IMR-90 (cell line): ENCODE measurements at places on chromosomes 4 and X.

GRCh38 chrX:46686003-46686645, 72.8 kb downstream of the SLC9A7 start:
- no peak overlapping the region for H3K4me3 ChIP-seq
- peaks cover 4% of the 10 kb centered on the region; the same call in 1 of the 2 replicates for H3K27me3 ChIP-seq
- H3K4me1 ChIP-seq = peaks cover 5% of the 10 kb centered on the region; the same call in 1 of the 2 replicates
- DNase-seq = peak; percentile 41
- no peak overlapping the region for H3K27ac ChIP-seq

DNA sequence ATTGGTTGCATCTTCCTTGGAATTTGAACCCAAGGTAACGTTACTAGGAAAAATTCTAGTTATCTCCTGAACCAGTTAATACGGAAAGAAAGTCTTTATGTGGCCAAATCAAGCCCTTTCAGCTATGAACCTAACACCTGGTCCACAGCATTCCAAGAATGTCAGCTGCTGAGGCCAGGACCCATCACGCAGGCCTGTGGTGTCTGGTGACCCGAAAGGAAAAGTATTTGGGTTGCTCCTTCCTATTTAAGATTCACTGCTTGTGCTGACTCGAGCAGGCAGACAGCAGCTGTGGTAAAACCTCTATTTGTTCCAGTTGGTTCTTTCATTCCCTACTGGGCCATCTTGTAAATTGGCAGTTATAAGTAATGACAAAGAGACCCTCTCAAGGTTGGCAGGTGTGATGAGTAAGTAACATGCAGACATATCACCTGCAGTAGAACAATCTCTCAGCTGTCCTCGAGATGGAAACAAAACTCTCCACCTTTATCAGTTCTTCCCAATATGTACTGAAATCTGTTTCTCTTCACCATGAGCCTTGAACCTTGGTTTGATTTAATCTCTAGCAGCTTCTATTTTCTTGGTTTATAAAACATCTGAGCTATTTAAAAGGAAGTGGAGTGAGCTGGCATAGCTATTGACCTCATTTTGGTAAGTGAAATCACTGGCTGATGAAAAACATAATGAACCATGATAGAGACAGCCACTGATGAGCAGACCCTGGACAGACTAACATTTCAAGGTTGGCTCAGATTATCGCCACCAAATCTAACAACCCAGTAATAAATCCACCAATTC, 182.1 kb upstream of the SMIM31 start:
- no peaks in the 10 kb centered on the region for H3K36me3 ChIP-seq
- DNase-seq = no peak
- H3K4me1 ChIP-seq = no peaks in the 10 kb centered on the region
- no peaks in the 10 kb centered on the region for H3K27me3 ChIP-seq

DNA sequence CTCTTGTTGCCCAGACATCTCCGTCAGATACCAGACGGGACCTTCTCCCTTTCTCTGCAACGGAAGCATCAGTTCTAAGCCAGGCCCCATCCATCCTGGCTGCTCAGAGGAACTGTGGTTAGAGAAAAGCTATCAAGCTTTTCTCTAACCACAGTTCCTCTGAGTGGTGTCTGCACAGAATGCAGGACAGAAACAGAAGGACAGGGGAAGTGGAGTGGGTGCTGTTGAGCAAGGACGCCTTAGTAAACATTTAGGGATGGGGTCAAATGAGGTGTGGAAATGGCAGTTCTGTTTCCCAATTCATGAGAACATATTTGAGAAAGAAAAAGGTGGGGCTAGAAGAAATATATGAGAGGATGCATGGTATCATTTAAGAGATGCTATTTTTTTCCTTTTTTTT, 283.8 kb downstream of the CRLF2 start:
- no peak overlapping the region for H3K27ac ChIP-seq
- no peak for DNase-seq
- no peaks in the 10 kb centered on the region for H3K4me1 ChIP-seq
- no peaks in the 10 kb centered on the region for H3K36me3 ChIP-seq
- H3K4me3 ChIP-seq = no peak overlapping the region
- no peaks in the 10 kb centered on the region for H3K27me3 ChIP-seq

DNA sequence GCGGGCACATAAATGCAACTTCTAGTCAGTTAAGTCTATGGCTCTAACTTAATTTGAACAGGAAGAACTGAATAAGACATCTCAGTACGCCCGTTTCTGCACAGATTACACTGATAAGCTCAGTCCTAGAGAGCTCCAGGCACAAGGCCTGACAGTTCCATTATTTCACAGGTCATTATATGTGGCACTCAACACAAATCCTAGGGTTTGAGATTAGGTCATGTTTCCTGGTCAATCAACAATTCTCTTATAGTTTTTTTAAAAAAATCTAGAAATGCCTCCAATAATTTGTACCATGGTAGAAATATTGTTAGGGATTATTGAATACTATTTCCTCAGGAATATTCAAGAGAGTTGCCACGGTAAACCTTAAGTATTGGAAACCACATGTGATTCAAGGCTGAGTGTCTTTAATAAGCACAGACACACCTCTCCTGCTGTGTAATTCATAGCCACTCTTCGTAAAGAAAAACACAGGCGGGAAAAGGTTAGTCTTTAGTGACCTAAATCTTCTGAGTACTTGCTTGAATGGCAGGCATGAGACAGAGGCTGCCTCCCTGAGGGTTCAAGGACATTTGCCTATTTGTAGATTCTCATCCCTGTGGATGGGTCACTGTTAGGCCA, 342.9 kb upstream of the ADGRL3 start:
- H3K4me1 ChIP-seq = no peaks in the 10 kb centered on the region
- no peaks in the 10 kb centered on the region for H3K36me3 ChIP-seq
- H3K4me3 ChIP-seq = no peak overlapping the region
- no peak overlapping the region for H3K27ac ChIP-seq
- DNase-seq = no peak

- no peak overlapping the region for H3K27ac ChIP-seq
- no peak overlapping the region for H3K4me3 ChIP-seq
- H3K27me3 ChIP-seq = peaks cover 2% of the 10 kb centered on the region; the same call in 1 of the 2 replicates
- no peaks in the 10 kb centered on the region for H3K36me3 ChIP-seq
- H3K4me1 ChIP-seq = no peaks in the 10 kb centered on the region
- DNase-seq = no peak
These were observed 82.6 kb downstream of the GPC4 start for GRCh38 chrX:133332737-133333136.

DNA sequence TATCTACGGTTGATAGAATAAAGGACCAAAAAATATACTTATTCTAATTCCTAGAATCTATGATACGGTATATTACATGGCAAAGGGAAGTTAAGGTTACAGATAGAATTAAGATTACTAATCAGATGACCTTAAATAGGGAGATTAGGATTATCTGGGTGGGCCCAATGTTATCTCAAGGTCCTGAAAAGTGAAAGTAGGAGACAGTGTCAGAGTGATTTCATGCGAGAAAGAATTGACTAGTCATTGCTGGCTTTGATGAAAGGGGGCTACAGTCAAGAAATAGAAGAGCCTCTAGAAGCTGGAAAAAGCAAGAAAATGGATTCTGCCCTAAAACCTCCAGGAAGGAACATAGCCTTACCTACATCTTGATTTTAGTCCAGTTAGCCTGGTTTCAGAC, 176.9 kb upstream of the PPP1R2C start:
- no peak for DNase-seq
- H3K36me3 ChIP-seq = no peaks in the 10 kb centered on the region
- H3K4me3 ChIP-seq = no peak overlapping the region
- no peaks in the 10 kb centered on the region for H3K27me3 ChIP-seq

DNA sequence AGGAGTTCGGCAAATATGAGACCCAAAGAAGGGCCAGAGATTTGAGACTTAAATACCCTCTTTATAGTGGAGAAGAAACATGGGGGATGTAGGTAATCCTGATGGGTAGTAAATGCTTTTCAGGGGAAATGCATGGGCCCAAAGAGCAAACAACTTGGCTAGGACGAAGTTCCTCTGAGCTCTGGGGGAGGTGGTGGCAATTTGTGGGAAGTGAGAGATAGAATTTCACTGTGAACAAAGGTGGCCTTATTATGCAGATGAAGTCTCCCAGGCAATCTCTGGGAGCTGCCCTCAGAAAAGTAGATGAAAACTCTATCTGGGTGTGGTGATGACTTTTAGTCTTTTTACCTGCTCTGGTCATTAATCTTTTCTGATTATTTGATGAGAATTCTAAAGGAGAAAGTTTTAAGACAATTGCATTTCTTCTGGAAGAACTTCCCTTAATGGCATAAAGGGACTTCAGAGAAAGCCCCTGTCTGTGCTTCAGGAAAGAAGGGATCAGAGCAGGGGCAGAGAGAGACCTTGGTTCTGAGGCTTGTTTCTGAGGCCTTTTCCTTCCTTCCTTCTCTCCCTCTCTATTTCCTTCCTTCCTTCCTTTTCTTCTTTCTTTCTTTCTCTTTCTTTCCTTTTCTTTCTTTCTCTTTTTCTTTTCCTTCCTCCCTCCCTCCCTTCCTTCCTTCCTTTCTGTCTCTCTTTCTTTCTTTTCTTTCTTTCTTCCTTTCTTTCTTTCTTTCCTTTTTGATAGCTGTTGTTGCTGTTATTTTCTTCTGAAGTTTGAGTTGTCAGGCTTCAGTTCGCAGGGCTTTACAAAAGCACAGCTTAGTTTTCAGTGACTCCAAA, 37.5 kb upstream of the MAOA start:
- no peaks in the 10 kb centered on the region; the same call in 1 of the 2 replicates for H3K27me3 ChIP-seq
- no peak overlapping the region for H3K4me3 ChIP-seq
- no peak overlapping the region for H3K27ac ChIP-seq

- no peak overlapping the region for H3K27ac ChIP-seq
- H3K4me3 ChIP-seq = no peak overlapping the region
These were observed 77.1 kb upstream of the ZMAT1 start for GRCh38 chrX:102008901-102009300.

- no peaks in the 10 kb centered on the region for H3K27me3 ChIP-seq
- H3K36me3 ChIP-seq = no peaks in the 10 kb centered on the region
- peaks cover 5% of the 10 kb centered on the region for H3K4me1 ChIP-seq
- peak; percentile 89 for DNase-seq
- H3K4me3 ChIP-seq = peak overlapping the region; percentile 26; the same call in 1 of the 2 replicates
- peak overlapping the region; percentile 96 for H3K27ac ChIP-seq
These were observed 737.8 kb upstream of the FRG1 start for GRCh38 chr4:189202869-189203271.

GRCh38 chr4:113941836-113942235, 37.6 kb downstream of the ARSJ start:
- no peak overlapping the region for H3K4me3 ChIP-seq
- DNase-seq = no peak
- H3K4me1 ChIP-seq = peaks cover 14% of the 10 kb centered on the region
- peaks cover 2% of the 10 kb centered on the region; the same call in 1 of the 2 replicates for H3K36me3 ChIP-seq
- no peak overlapping the region for H3K27ac ChIP-seq
- H3K27me3 ChIP-seq = no peaks in the 10 kb centered on the region

DNA sequence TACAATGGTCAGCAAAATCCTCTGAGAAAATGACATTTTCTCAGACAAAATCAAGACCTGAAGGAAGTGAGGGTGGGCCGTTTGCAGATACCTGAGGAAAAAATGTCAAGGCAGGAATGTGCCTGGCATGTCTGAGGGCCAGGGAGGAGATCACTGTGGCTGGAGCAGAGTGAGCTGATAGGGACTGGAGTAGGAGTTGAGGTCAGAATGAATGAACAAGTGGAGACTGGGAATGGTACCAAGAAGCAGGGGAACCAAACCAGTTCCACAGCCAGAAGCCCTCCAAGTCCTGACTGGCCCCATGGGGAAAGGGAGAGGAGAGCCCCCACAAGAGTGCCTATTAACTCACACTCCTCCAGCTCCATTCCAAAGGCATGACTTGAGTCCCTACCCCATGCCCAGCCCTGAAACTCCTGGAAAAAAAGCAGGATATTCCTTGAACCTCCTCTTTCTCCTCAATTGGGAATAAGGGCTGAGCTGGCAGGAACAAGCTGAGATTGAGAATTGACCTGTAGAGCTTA, 41.5 kb downstream of the STEEP1 start:
- H3K4me3 ChIP-seq = no peak overlapping the region
- no peak for DNase-seq
- H3K36me3 ChIP-seq = no peaks in the 10 kb centered on the region
- no peaks in the 10 kb centered on the region for H3K4me1 ChIP-seq

- no peak overlapping the region for H3K4me3 ChIP-seq
- no peaks in the 10 kb centered on the region for H3K36me3 ChIP-seq
- no peak overlapping the region for H3K27ac ChIP-seq
- H3K27me3 ChIP-seq = no peaks in the 10 kb centered on the region
- H3K4me1 ChIP-seq = no peaks in the 10 kb centered on the region
These were observed 190.8 kb downstream of the SPATA18 start for GRCh38 chr4:52241916-52242315.

- H3K27ac ChIP-seq = no peak overlapping the region
- H3K4me1 ChIP-seq = no peaks in the 10 kb centered on the region
- H3K4me3 ChIP-seq = no peak overlapping the region
- H3K36me3 ChIP-seq = no peaks in the 10 kb centered on the region
- no peak for DNase-seq
- H3K27me3 ChIP-seq = no peaks in the 10 kb centered on the region
These were observed 200.7 kb downstream of the CRLF2 start for GRCh38 chrX:1011691-1012283.

DNA sequence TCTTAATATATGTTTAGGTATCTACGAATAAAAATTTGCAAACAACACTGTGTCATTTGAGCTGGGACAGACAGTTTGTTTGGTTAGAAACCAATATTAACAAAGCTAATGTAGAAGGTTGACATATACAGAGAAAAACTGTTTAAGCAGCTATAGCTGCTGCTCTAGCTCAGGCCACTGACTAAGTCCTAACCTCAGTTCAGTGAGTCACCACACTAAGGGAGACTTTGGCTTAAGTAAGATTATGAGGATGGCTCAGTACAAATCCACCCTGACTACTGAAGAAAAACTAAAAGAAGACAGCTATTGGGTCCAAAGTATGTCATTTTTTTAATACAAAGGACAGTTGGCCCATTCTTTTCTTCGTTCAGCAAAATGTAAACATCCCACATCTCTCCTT, 717.3 kb upstream of the ACTRT1 start:
- H3K27me3 ChIP-seq = no peaks in the 10 kb centered on the region
- no peak for DNase-seq
- no peaks in the 10 kb centered on the region for H3K4me1 ChIP-seq
- H3K4me3 ChIP-seq = no peak overlapping the region
- H3K36me3 ChIP-seq = no peaks in the 10 kb centered on the region

GRCh38 chr4:4377732-4378460, 9.0 kb upstream of the NSG1 start:
- H3K36me3 ChIP-seq = no peaks in the 10 kb centered on the region
- no peak overlapping the region for H3K4me3 ChIP-seq
- H3K27ac ChIP-seq = no peak overlapping the region
